ENCODE measurements at places on chromosomes 11 and 22.

DNA sequence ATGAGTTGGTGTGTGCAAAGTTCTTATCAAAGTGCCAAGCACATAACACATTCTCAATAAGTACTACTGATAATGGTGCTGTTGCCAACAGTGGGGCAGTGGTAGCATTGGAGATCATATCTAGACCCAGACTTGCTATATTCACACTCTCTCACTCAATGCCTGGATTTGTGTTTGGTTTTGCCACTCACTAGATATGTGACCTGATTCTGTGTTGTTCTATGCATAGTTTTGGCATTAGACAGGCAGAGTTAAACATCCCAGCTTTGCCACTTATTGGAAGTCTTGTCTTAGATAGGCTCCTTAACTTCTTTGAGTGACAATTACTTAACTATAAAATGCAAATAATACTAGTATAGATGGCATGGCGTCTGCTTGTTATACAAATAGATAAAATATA is 642.6 kb upstream of the CCDC179 start:
- no peak for DNase-seq

DNA sequence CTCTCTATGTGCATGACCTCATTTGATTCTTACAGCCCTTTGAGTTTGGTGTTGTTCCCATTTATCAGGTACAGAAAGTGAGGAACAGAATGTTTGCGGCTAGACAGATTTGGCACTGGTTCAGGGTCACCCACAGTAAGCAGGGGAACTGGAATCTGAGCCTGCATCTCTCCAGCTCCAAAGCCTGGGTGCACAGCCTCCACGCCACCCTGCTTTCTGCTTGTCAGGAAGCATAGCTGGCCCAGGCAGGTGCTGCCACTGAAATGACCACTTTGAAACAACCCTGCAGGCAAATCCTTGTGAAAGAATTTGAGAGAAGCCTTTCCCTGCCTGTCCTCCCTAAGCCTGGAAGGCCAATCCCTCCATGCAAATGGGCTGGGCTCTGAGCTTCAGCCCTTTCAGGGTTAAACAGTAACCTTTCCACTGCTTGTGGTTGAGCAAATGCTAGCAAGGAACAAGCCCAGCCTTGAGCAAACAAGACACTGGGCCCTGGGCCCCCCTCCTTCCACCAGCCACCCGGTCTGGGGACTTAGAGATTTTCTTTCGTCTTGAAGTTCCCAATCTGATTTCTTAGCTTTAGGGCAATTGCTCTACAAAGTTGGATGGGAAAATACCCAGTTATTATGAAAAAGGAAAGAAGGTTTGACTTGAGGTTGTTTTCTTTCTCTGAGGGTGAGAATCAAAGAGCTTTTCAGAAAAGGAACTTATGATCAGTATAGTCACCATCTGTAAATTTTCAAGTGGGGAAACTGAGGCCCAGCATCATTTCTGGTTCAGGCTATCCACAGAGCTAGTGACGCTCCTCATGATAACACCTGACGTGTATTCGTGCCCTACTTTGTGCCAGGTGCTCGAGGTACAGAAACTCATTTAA is 19.4 kb downstream of the EHF start:
- no peak for DNase-seq

DNA sequence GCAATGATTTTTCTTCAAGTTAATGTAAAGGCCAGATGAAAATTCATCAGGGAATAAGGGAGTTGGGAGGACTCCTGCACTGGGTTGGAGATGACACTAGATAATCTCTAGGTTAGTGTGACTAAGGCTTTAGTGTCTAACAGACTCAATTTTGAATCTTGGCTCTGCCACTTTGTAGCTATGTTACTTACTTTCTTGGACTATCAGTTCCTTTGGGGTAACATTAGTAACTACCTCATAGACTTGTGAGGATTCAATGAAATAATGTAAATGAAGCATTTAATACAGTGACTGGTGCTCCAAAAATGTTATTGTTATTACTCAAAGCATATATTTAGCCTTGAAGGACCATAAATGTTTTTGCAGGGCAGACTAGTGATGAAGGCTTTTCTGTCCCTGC is 9.6 kb upstream of the CCDC89 start:
- DNase-seq = no peak

DNA sequence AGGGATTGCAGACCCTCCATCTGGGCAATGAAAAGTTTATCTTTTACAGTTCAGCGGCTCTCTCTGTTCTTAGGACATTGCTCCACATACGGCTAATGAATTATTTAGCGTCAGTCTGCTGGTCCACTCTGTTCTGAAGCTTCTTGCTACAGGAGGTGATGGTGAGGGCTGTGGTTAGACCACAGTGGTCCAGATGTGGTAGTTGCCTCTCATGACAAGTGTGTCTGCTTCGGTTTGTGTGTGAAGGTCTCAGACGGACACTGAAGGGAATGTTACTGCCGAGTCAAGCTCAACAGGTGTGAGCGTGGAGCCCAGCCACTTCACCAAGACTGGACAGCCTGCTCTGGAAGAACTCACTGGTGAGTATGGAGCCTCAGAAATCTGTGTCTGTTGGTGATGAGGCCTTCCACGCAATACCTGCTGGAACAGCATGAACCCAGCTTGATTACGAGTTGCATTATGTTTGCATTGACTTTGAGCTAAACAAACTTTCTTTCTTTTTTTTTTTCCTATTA is 220.8 kb downstream of the DBX1 start:
- no peak for DNase-seq

DNA sequence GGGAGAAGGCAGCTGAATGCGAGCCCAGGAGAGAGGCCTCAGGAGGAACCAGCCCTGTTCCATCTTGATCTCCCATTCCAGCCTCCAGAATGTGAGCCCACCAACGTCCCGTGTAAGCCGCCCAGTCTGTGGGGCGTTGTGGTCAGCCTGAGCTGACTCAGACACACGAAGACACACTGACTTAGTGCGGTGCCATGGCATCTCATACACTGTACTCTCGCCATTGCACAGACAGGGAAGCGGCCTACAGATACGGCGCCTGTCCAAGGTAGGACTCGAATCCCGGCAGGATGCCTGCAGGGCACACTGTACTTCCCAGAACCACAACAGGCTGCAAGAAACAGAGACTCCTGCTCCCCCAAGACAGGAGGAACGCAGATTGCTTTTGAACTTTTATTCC is 179.6 kb downstream of the CTTN start:
- no peak for DNase-seq

- no peak for DNase-seq
Measured at GRCh38 chr22:43530349-43531201, 118.8 kb downstream of the MPPED1 start.

GRCh38 chr11:70476669-70477068 is 78.3 kb downstream of the CTTN start:
- no peak for DNase-seq

GRCh38 chr11:94477624-94478023 is 16.0 kb downstream of the MRE11 start:
- no peak for DNase-seq

DNA sequence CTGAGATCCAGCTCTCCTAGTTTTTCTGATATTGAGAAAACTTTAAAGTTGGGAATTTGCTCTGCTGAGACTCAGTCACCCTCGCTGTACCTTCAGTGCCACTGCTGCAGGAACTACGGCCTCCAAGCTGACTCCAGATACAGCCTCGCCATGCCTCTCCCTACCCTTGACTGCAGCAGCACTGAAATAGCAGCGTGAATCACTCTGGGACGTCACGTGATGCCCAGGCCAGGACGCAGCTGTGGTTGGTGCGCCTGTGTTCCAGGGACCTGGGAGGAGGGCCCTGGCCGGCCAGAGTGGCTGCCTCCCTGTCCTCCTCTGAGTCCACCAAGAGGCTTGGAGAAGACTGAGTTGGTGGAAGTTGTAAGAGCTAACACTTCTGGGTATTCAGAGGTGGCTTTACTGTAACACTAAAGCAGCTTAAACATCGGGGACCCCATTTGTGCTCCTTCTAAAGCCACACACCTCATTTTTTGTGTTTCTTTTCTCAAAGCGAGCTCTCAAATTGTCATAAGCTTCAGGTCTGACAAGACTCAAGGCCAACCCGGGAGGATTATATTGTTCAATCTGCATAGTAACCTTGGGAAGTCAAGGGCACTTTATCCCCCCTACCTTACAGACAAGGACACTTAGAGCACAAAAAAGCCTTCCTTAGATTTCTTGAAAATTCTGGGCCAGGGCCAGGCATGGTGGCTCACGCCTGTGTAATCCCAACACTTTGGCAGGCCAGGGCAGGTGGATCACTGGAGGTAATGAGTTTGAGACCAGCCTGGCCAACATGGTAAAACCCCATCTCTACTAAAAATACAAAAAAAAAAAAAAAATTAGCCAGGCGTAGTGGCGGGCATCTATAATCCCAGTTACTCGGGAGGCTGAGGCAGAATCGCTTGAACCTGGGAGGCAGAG is 4.2 kb upstream of the STIP1 start:
- peak; percentile 42 for DNase-seq

DNA sequence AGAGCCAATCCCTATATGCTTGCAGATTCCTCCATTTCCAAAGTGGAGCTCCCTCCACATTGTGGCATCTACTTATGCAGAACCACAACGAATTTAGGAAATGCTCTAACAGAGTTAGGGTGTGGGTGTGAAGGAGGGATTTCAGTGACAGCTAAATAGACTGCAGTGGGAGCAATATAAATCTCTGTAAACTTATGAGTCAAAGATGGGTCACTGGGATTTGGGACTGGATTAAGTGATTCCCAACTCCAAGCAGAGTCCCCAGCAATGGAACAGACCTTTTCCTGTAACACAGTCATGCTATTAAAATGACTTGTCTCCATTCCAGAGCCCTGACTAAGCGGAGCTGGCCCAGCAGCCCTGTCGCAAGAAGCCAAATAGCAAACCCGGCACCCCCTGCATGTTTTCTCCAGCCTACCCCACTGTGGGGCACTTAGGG is 36.6 kb downstream of the RPL27A start:
- DNase-seq = no peak
